ENCODE measurements at places on chromosomes 7 and 10. TPM values are rescaled to one million over a fixed set of nuclear protein-coding genes. Genes with fewer than 3 reads are reported as not detected.

DNA sequence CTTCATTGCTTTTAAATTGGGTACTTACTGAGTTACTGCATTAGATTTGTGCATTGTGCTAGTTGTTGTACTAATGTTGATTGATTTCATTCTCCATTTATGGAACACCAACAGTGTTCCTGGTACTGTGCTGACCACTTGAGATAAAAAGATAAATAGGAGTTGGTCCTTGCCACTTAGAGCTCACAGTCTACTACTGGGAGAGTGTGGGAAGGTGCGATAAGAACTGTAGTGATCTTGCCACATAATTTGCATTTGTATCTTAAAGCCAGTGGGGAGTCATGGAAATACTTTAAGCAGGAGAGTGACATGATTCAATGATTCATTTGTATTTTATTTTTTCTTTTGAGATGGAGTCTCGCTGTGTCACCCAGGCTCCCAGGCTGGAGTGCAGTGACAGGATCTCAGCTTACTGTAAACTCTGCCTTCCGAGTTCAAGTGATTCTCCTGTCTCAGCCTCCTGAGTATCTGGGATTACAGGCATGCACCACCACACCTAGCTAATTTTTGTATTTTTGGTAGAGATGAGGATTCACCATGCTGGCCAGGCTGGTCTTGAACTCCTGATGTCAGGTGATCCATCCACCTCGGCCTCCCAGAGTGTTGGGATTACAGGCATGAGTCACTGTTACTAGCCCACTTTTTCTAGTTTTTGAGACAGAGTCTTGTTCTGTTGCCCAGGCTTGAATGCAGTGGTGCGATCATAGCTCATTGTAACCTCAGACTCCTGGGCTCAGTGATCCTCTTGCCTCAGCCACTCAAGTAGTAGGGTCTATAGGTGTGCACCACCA lies 51.2 kb upstream of the TMEM248 start:
- no peak overlapping the region for H3K27ac ChIP-seq
- no peaks in the 10 kb centered on the region for H3K27me3 ChIP-seq
- no peaks in the 10 kb centered on the region for H3K36me3 ChIP-seq
- no peak for DNase-seq
- peaks cover 3% of the 10 kb centered on the region for H3K4me1 ChIP-seq

GRCh38 chr7:80640846-80641245 lies 2.4 kb downstream of the CD36 start:
- H3K27me3 ChIP-seq, result no peaks in the 10 kb centered on the region
- no peak overlapping the region for H3K4me3 ChIP-seq
- no peak overlapping the region for H3K27ac ChIP-seq
- DNase-seq, result no peak
- H3K4me1 ChIP-seq, result no peaks in the 10 kb centered on the region

- H3K36me3 ChIP-seq, result no peaks in the 10 kb centered on the region
- no peak overlapping the region for H3K4me3 ChIP-seq
- H3K27ac ChIP-seq, result no peak overlapping the region
- no peaks in the 10 kb centered on the region for H3K27me3 ChIP-seq
- H3K4me1 ChIP-seq, result peaks cover 12% of the 10 kb centered on the region
- DNase-seq, result no peak
Observed at GRCh38 chr10:62626079-62626478, 178.4 kb upstream of the ADO start.

DNA sequence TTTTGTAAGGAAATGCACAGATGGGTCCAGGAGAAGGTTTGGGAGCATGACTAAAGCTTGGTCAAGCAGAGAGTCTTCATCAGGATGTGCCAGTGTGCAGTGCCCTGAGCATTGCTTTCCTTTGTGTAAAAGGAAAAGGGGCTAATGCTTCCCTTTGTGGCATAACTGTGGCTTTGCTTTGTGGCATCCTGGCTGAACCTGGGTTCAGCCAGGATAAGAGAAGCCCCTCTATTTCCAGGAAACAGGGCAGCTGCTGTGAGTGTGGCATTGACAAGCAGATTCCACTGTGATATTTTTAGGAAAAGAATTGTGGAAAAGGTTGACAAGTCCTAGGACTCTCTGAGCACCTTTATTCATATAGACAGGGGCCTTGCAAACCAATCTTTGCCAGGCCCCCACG lies 193.4 kb upstream of the CXCL12 start:
- no peaks in the 10 kb centered on the region for H3K4me1 ChIP-seq
- H3K27ac ChIP-seq, result no peak overlapping the region
- no peak for DNase-seq
- H3K36me3 ChIP-seq, result no peaks in the 10 kb centered on the region
- no peak overlapping the region for H3K4me3 ChIP-seq

DNA sequence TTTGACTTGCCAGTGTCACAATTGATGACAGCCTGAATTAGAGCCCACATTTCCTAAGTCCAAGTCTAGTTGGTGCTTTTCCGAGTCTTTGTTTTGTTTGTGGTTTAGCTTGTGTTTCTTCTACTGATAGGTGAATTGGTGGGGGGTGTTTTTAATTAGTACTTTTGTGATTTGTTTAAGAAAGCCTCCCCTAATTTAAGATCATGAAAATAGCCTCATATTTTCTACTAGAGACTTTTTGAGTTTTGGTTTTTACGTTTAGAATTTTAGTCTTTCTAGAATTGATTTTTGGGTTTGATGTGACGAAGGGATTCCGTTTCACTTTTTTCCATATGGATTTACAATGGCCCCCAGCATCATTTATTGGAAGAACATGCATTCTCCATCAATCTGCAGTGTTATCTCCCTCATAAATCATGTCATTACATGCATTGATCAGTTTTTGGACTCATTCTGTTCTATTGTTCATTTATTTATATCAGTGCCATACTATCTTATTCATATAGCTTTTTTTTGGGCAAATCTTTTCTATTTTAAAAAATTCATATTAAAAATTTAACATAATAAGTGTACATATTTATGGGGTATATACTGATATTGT lies 32.8 kb downstream of the BTRC start:
- H3K4me1 ChIP-seq, result no peaks in the 10 kb centered on the region
- no peak overlapping the region for H3K4me3 ChIP-seq
- H3K36me3 ChIP-seq, result no peaks in the 10 kb centered on the region
- no peak overlapping the region for H3K27ac ChIP-seq
- DNase-seq, result no peak

GRCh38 chr10:132708441-132708840 lies 77.5 kb downstream of the NKX6-2 start:
- no peak for DNase-seq
- H3K36me3 ChIP-seq, result no peaks in the 10 kb centered on the region
- no peaks in the 10 kb centered on the region for H3K4me1 ChIP-seq
- H3K27ac ChIP-seq, result no peak overlapping the region
- no peaks in the 10 kb centered on the region for H3K27me3 ChIP-seq

DNA sequence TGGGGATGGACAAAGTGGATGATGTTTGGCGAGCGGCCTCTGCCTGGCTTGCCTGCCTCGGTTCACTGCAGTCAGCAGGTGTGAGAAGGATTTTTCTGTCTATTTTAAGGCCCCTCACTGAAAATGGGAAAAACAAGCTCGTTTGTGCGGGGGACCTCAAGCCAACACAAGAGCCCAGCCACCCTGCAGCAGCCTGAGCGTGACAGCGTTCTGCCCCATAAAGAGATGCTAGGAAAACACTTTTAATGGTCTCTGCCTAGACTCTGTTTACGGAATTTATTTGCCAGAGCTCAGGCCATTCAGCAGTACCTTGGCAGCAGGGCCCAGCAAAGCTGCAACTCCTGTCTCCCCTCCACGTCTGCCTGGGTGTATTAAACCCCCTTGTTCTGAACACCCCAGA lies 131.7 kb downstream of the GRK5 start:
- no peak overlapping the region for H3K4me3 ChIP-seq
- H3K36me3 ChIP-seq, result no peaks in the 10 kb centered on the region
- H3K27ac ChIP-seq, result no peak overlapping the region
- H3K27me3 ChIP-seq, result no peaks in the 10 kb centered on the region

- no peak overlapping the region for H3K4me3 ChIP-seq
- H3K4me1 ChIP-seq, result no peaks in the 10 kb centered on the region
- no peak overlapping the region for H3K27ac ChIP-seq
- H3K27me3 ChIP-seq, result no peaks in the 10 kb centered on the region
- no peaks in the 10 kb centered on the region for H3K36me3 ChIP-seq
- no peak for DNase-seq
Observed at GRCh38 chr10:11403116-11403515, 208.3 kb downstream of the USP6NL start.

Gene ABCB1
- 0.88 TPM for total RNA-seq

Gene FZD8
- total RNA-seq, result 8.6 TPM

Gene NCF1
- 0.47 TPM for total RNA-seq

Gene SCIN
- total RNA-seq, result 2.3 TPM
